ENCODE measurements at places on chromosomes 5 and 9. TPM values are rescaled to one million over a fixed set of nuclear protein-coding genes. Genes with fewer than 3 reads are reported as not detected.

DNA sequence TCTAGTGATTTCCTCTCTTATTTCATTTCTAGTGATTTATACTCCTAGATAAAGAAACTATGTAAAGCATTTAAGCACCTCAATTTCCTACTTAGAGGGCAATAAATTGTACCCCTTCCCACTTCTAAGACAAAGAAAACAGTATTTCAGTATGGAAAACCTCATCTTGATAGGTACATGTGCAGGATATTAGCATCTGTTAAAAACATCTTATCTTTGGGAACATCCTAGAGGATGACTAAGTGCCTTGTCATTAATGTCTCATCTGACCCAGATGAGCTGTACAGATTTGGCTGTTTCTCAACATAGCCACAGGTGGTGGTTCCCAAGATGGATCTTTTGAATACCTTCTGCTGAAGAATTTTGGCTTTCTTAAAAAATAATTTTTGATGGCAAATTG, 5.7 kb downstream of the MEGF10 start:
- no peak for DNase-seq

DNA sequence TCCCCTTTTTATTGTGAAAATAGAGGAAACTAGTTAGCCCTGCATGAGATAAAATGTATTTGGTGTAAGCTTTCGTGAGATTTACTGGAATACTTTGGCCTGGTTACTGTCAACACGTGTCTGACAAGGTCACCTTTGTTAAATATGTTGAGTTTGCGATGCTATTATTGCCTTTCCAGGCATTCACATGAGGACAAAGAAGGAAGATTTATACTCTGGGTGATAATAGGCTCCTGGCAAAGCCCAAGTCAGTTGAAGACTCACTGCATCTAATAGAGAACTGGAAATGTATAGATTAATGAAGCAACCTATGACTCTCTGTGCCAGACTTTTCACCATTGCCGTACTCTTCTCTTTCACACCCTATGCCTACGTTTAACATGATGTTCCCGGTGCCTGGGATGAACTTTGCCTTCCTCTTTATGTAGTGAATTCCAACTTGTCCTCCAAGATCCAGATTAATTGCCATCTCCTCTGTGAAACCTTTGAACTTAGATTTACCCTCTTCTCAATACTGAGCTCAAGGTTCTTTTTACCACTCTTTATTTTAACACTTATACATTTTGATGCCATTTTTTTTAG, 33.9 kb downstream of the ITGA2 start:
- DNase-seq: no peak

Gene FCHSD1
- total RNA-seq: 33.2 TPM

DNA sequence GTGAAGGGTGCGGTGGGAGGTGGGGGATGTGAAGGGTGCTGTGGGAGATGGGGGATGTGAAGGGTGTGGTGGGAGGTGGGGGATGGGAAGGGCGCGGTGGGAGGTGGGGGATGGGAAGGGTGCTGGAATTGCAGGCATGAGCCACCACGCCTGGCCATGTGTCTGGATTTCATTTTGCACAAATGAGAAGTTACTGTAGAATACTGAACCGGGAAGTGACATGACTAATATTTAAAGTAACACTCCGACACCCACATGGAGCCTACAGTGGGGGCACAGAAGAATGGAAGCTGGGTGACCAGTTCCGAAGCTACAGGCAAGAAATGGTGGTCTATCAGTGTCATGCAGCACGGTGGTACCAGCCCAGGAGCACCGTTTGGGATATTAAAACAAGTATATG, 69.9 kb upstream of the SPTLC1 start:
- DNase-seq: no peak

Gene JMY
- 2.9 TPM for total RNA-seq

DNA sequence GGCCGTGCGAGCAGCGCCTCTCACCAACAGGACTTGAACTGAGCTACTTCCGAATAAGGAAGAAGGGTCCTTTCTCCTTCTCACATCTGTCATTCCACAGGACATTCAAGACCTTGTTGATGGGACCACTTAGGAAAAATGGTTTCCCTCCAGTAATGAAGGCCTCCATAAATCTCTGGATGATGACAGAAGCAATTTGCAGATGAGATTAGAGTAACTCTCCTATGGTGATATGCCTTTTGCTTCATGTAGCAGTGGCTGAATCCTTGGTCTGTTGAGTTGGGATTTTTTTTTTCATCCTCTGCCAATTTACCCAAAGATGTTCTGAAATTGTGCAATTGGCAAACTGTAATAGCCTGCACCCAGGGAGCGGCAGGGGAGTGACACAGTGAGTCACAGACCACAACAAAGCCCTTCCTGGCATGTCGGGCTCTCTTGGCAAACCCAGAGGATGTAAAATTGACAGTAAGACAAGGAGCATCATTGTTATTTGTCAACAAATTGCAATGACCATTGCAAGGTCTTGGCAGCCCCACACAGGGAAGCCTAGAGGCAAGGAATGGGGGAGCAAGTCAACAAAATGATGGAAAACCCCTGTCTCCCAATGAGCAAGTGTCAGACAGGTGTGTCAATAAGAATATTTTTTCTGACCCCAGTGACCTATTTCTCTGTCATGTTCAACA, 275.9 kb downstream of the ACTL7B start:
- no peak for DNase-seq

Gene PTGS1
- total RNA-seq: 0.97 TPM

Gene OCLN
- total RNA-seq: 45.6 TPM

Gene PCDHGB3
- not detected for total RNA-seq

GRCh38 chr5:61637566-61637965, 305.5 kb downstream of the ZSWIM6 start:
- DNase-seq: no peak

Measured in SJSA1 (cell line).